Spinal cord (tissue), 10 donors: ENCODE measurements at places on chromosomes 7 and 10.

DNA sequence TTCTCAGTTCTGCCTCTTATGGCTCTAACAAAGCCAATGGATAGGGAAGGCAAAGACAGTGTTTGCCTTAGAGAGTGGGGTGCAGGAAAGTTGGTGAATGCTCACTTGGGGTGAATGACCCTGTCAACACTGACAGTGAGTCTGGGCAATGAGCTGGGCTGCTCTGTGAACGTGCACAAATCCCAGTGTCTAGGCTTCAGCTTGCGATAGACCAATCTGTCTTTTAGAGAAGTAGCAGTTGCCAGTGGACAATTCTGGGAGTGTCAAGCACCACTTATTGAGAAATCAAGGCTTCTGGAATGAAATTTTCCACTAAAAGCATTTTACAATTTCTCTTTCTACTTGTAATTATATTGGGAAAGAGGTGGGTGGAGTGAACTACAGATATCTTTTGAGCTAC lies 141.4 kb downstream of the HERPUD2 start:
- DNase-seq: no peak

DNA sequence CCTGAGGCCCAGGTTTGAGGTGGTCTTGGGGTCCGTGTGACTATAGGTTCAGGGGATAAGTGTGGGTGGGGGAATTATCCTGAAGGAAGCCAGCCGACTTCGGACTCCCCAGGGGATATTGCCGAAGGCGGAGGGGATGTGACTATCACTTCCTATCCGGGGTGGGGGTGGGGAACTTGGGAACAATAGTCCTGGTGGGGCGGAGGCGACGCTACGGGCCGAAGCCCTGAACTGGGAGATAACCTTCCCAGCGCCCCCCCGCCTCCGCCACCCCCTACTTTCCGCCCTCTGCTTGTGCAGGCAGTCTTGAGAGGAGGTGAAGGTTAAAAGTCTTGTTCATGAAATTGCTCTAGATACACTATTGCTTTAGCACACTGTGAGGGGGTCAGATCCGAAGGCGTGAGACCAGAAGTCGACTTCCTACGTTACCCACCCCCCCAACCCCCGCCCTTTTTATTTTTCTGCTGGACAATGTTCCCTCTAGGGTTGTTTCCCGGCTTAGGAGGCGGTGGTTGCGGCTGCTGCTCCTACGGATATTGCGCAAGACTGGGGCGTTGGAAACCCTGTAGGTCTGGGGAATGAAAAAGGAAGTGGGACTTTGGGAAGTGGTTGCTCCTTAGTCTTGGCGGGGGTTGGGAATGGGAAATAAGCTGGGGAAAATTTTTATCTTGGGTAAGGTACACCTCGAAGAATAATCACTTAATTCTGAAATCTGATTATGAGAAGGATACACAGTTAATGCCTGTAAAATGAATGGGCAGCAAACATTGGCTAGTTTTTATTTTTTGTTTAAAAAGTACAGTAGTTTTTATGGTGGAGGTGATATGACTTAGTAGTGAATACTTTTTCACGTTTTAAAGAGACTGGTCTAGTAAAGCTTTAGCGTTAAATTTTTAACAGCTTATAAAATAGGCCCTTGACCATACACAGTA lies 1.5 kb downstream of the PTPN12 start:
- peak; percentile 85 for DNase-seq

- DNase-seq: no peak
Measured at GRCh38 chr10:78619115-78619851, 449.5 kb upstream of the ZMIZ1 start.

- DNase-seq: no peak
Measured at GRCh38 chr7:97971120-97971989, 18.6 kb downstream of the OCM2 start.

- no peak for DNase-seq
Measured at GRCh38 chr7:133419041-133419440, 166.2 kb downstream of the EXOC4 start.
